ENCODE measurements at places on chromosomes 12 and 14. TPM values are rescaled to one million over a fixed set of nuclear protein-coding genes. Genes with fewer than 3 reads are reported as not detected.

Gene MDM1
- 9.3 TPM for total RNA-seq

Gene PRMT5
- 123 TPM for total RNA-seq

Gene CD69
- total RNA-seq = not detected

Gene LPAR5
- 0.59 TPM for total RNA-seq

Gene GEMIN2
- 33.8 TPM for total RNA-seq
